ENCODE measurements at places on chromosomes 13 and 19.

DNA sequence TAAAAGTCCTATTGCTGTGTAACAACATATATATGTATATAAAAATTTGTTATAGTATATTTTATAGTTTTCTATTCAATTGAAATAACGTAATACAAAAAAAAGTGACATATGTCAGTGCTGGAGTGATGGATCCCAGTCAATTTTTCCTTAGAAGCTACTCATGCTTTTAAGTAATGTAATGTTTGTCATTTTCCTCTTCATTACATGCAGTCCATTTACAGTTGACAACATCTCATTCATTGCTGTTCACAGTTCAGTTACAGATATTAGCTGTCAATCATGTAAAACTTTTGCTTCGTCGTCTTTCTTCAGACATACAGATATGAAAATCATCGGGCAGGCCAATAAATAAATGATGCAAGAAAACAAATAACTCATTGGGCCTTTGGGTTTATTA, 525.1 kb upstream of the PRR20A start:
- no peaks in the 10 kb centered on the region for H3K27me3 ChIP-seq
- H3K4me3 ChIP-seq, result no peak overlapping the region
- H3K27ac ChIP-seq, result no peak overlapping the region
- H3K4me1 ChIP-seq, result no peaks in the 10 kb centered on the region
- no peaks in the 10 kb centered on the region for H3K36me3 ChIP-seq
- DNase-seq, result no peak

GRCh38 chr13:67520886-67521285, 290.8 kb upstream of the PCDH9 start:
- H3K4me1 ChIP-seq, result no peaks in the 10 kb centered on the region
- no peak overlapping the region for H3K27ac ChIP-seq
- H3K36me3 ChIP-seq, result no peaks in the 10 kb centered on the region
- no peak for DNase-seq

DNA sequence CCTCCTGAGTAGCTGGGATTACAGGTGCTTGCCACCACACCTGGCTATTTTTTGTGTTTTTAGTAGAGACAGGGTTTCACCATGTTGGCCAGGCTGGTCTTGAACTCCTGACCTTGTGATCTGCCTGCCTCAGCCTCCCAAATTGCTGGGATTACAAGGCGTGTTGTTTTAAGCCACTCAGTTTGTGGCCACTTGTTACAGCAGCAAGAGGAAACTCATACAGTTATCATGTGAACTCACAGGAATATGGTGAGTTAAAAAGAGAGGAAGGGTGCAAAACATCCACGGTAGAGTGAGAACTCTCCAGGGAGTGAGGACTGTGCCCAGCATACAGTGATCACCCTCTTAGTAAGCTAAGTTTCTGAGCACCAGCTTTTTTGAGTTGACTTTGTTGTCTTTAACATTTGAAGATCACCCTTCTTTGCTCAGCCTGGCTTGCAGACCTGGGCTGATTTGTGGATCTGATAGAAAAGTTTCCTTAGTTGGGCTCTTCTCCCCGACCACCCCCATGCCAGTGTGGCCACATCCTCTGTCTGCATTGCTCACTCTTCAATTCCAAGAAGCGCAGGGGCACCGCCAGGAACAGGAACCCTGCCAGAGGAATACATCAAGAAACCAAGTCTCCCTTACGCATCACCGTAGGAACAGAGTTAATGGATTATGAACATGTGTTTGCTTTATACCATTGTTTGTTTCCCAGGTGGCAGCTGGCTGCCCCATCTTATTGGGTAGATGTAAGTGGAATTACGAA, 16.0 kb downstream of the ALOX5AP start:
- H3K27me3 ChIP-seq, result no peaks in the 10 kb centered on the region

- H3K27ac ChIP-seq, result no peak overlapping the region
- peaks cover 8% of the 10 kb centered on the region for H3K4me1 ChIP-seq
- H3K36me3 ChIP-seq, result no peaks in the 10 kb centered on the region
- no peaks in the 10 kb centered on the region for H3K27me3 ChIP-seq
- no peak for DNase-seq
Measured at GRCh38 chr13:97460004-97460775, 26.2 kb downstream of the RAP2A start.

- no peaks in the 10 kb centered on the region for H3K36me3 ChIP-seq
- DNase-seq, result no peak
- no peak overlapping the region for H3K27ac ChIP-seq
- H3K4me3 ChIP-seq, result no peak overlapping the region
Measured at GRCh38 chr13:32728327-32728726, 142.1 kb downstream of the PDS5B start.

GRCh38 chr13:110661256-110661655, 44.7 kb downstream of the CARS2 start:
- DNase-seq, result no peak
- no peak overlapping the region for H3K4me3 ChIP-seq
- no peaks in the 10 kb centered on the region for H3K27me3 ChIP-seq
- H3K36me3 ChIP-seq, result peaks cover 42% of the 10 kb centered on the region
- H3K4me1 ChIP-seq, result peaks cover 23% of the 10 kb centered on the region

DNA sequence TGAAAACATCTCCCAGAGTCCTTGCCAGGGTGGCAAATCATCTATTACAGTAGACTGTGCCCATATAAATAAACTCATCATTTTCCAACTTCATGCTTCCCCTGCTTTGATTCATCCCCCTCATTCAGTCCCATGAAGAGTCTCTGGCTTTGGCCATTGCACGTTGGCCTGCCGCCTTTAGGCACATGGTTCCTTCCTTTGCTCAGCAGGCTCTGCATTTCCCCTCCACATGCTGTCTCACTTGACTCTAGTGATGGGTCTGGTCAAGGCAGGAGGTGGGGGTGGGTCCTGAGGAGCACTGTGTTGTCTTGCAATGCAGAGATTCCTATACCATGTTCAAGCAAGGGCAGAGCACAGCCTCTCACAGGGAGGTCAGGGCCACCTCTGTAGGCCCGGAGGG, 48.8 kb upstream of the ARGLU1 start:
- H3K36me3 ChIP-seq, result no peaks in the 10 kb centered on the region
- no peaks in the 10 kb centered on the region for H3K4me1 ChIP-seq
- H3K4me3 ChIP-seq, result no peak overlapping the region
- DNase-seq, result no peak
- no peaks in the 10 kb centered on the region for H3K27me3 ChIP-seq

- H3K27me3 ChIP-seq, result no peaks in the 10 kb centered on the region
- H3K4me3 ChIP-seq, result peak overlapping the region; percentile 91
- peak overlapping the region; percentile 51 for H3K27ac ChIP-seq
- peaks cover 3% of the 10 kb centered on the region for H3K36me3 ChIP-seq
- DNase-seq, result no peak
- H3K4me1 ChIP-seq, result peaks cover 25% of the 10 kb centered on the region
Measured at GRCh38 chr19:52961981-52962380, 700 bp downstream of the ZNF816 start.

DNA sequence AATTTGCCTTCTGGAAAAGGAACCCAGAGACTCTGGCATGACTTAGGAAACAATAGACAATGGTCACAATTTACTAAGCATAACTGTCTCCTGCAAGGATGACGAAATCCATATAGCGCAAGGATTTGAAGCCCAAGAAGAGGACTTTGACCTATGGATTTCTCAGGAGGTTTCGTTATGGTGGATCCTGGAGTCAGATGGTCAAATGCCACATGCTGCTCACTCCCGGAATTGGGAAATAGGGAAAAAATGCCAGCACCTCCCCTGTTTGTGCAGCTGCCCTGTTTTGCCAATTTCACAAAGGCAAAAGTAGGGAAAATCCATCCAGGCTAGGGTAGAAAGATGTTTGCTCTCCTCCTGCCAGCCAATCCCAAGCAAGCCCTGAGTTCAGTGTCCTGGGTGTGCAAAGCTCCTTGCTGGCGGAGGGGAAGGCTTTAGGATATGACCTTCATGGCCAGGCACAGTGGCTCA, 23.4 kb downstream of the RDH8 start:
- no peaks in the 10 kb centered on the region for H3K4me1 ChIP-seq
- H3K4me3 ChIP-seq, result no peak overlapping the region
- H3K36me3 ChIP-seq, result no peaks in the 10 kb centered on the region
- no peak for DNase-seq
- no peaks in the 10 kb centered on the region for H3K27me3 ChIP-seq

DNA sequence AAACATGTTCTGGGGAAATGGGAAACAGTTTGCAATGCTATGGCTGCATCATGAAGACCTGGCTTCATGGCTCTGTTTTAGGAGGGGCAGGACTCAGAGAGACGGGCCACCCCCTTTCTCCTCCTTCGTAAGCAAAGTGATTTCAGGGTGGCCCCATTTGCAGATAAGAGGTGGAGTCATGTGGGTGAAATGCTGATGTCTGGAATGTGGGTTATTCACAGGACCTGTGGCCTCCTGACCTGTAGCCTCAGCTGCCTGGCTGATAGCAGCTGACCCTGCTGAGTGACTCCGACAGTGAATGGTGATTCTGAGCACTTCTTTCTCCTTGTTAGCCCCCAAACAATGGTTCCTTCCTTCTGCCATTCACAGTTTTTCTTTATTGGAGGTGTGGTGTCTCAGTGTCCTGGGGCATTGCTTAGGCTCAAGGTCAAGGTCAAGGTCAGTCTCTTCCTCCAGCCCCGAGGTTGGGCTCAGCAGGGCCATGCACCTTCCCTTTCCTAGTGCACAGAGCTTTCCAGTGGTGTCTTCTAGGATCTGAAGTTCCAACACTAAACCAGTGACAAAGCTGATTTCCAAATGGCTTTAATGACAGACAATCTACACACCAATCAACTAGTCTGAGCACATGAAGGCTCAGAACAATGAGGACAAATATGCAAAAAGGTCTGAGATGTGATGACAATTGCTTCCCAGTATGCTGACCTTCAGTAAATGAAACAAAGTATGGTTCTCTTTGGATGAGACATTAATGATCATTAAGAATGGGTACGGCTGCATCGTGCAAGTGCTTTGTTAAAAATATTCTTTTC, 49.6 kb upstream of the ANKRD10 start:
- DNase-seq, result no peak
- no peaks in the 10 kb centered on the region for H3K4me1 ChIP-seq
- H3K4me3 ChIP-seq, result no peak overlapping the region

All from CD4-positive, alpha-beta memory T cell (primary cell).